ENCODE measurements at places on chromosomes 3 and 15.

DNA sequence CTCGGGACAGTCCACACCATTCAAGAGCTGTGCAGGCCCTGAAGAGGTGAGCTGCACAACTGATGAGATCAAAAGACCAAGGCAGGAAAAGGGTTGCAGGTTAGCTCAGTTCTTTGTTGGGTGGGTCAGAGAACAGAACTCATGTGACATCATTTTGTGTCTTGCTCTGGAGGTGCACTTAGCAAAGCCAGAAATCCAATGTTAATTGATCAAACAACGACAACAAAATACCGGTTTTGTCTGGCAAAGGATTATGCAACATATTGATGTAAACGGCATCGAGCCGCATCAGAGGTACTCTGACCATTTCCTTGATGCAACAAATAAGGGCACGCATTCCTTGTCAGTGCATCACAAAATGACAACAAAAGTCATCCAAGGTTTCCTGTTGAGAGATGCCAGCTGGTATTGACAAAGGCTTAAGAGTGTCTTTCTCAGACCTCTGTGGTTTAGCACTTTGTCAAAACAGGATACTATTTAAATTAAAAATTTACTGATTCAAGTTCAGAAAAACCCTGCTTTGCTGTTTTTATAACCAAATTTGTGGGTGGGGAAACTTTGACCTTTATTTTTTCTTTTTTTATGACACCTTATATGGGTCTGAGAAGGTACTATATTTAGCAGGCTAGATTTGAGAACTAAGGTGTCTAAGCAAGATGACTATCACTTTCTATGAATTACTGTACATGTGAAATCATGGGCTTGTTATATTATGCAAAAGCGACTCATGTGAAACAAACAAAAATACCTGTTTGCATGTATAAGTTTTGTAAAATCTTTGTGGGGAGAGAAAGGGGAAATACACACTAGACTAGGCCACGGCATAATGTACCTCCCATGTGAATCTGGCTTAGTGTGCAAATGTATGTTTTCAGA, 496.1 kb downstream of the FOXP1 start:
- DNase-seq, result no peak

- no peak for DNase-seq
Measured at GRCh38 chr15:69990566-69991421, 106.9 kb downstream of the TLE3 start.

- no peak for DNase-seq
Measured at GRCh38 chr3:152611905-152612304, 223.0 kb upstream of the P2RY1 start.

DNA sequence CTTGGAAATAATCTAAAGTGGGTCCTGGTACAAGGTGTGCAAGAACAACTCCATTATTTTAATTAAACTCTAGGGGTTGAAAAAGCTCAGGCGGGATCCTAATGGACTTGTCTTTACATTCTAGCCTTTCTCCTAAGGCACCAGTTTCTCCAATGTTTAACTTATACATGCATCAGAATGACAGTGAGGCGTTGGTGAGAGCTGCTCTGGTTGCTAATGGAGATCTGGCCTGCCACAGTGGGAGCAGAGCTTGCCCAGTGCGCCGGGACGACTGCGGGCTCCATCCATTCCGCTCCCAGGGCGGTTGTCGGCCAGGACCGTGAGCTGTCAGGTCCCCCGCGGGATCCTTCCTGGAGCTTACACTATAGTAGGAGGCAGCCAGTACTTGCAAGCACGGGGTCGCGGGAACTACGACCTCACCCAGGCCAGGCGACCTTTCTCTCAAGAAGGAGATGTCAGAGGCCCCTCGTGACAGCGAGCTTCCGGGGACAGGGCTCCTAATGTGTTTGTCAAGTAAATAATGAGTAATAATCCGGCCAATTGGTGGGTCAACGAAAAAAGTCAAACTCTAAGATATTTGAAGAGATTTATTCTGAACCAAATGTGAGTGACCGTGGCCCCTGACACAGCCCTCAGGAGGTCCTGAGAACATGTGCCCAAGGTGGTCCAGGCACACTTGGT, 991 bp upstream of the HIGD1A start:
- DNase-seq, result no peak

- no peak for DNase-seq
Measured at GRCh38 chr3:54731732-54732445, 196.0 kb downstream of the LRTM1 start.

GRCh38 chr3:81470524-81471278, 290.7 kb downstream of the GBE1 start:
- DNase-seq, result no peak

DNA sequence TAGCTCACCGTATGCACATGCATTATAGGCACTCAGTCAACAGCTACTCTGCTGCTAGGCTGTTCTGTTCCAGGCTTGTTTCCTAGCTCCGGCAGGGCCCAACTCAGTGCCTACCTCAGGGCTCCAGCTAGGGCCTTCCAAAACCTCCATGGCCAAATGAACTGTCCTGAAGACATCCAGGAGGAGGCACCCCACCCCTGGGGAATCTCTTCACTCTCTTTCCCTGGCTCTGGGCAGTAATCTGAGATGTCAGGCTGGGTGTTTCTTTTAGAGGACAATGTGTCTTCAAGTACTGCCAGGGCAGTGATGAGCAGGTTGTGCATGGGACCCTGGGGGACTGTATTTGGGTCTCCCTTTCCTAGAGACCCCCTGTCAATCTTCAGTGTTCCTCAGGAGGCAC, 38.3 kb upstream of the TPM1 start:
- no peak for DNase-seq

- DNase-seq, result no peak
Measured at GRCh38 chr15:31079519-31079918, 22.0 kb downstream of the TRPM1 start.

DNA sequence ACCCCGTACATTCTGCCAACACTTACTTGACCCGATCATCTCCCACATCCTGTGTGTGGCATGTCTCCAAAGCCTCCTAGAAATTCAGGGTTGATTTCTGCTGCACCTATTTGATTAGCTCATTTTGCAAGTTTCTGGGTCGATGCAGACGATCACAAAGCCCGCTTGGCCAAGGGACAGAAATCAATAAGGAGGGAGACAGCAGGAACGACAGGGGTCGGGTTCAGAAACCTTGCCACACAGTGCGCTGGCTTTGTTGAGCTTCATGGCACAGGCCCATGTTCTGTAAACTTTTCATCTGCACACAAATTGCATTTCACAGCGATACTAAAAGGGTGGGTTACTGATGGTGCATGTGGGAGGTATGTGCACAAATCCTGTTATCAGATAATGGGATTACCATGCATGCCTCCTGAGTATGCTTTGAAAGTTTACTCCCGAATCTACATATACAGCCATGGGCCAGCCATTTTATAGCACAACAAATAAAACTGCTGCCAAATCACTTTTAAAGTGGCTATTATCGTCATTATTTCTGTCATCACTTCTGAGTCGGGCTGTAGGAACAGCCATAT, 95.9 kb upstream of the ATP11B start:
- no peak for DNase-seq

GRCh38 chr3:66372681-66373350, 128.0 kb downstream of the LRIG1 start:
- DNase-seq, result no peak

GRCh38 chr3:125443923-125444322, 68.8 kb upstream of the ZNF148 start:
- no peak for DNase-seq

DNA sequence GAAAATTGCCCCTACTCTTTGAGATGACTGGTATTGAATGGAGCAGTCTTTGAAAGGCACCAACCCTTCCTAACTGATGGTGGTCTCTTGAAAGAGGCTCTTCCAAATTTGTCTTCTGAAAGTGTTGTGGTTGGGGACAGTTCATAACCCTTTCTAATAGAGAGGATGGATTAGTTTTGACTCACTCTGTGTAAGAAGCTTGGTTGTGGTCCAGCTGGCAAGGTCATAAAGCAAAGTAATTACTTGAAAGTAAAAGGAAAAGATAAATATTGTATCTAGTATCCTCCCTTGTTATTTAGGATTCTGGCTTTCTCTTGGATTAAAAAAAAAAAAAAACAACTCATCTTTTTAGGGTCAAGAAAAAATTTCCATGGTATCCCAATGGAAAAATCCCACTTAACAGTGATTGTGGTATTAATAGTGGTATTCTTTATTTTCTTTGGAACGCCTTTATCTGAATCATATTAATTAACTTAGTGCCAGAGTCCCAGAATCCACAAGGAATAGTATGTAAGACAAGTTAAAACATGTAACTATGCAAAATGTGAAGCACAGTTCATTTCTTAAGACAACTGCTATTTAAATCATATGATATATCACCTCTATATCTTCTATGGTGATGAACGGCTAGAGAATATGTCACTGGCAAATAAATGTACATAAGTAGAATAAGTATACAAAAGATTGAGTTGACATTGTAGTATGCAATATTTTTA, 469.3 kb upstream of the CDIN1 start:
- DNase-seq, result no peak

DNA sequence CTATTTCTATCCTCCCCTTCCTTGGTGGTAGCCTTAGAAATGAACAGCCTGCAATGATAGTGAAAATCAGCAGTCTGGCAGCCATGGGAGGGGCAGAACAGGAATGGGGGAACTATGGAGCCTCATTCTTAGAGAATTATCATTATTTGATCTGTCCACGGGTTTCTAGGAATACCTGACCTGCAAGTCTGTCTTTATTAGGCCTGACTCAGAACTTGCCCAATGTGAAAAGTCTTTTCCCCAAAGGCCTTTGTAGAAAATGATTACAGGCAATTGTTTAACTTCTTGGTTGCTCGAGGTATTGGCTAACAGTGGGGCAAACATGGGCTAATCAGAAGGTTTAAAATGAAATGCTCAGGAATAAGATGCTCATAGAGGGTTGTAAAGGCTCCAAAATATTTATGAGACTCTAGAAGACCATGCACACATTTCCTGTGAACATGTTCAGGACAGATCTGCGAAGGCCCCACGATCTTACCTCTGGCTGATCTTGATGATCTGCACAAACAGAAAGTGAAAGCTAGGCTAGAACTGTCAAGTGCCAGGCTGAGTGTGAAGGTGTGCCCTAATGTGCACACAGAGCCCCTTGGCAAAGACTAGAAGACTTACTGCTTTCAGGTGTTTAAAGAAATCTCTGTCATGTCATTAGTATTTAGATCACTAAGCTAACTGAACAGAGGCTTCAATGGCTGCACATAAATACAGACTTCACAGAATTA, 39.6 kb upstream of the LAMP3 start:
- DNase-seq, result no peak

DNA sequence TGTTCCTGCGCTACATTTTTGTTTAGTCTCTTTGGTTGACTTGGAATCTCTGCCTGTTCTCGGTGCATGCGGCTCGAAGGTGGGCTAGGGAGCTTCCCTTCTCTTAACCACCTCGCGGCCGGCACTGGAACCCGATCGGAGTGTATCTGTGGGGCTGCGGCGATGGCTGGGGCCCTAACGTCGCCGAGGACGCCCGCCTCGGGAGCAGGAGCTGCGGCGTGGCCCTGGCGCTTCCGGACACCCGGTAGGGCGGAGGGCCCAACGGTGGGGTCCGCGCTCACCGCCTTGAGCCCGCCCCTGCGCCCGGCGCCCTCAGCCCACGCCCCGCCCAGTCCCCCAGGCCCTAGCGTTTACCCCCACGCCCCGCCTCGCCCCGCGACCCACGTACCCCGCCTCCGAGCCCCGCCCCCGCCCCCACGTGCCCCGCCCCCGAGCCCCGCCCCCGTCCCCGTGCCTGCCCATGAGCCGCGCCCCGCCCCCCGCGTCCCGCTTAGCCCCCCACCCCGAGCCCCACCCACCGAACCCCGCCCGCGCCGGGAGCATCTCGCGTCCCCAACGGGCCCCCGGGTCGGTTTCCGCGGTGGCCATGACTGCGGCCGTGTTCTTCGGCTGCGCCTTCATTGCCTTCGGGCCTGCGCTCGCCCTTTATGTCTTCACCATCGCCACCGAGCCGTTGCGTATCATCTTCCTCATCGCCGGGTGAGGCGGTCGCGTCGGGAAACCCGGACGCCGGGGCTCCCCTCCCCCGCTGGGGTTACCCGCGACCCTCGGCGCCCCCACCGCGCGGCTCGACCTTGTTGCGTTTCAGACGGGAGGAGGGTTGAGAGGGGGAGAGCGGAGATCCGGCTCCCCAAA, at the start of gene APH1B:
TSS of gene APH1B (plus strand) at position 568 of the 855 bp plus-strand sequence. CDS start at position 587, 19 bp downstream.
- DNase-seq, result no peak

DNA sequence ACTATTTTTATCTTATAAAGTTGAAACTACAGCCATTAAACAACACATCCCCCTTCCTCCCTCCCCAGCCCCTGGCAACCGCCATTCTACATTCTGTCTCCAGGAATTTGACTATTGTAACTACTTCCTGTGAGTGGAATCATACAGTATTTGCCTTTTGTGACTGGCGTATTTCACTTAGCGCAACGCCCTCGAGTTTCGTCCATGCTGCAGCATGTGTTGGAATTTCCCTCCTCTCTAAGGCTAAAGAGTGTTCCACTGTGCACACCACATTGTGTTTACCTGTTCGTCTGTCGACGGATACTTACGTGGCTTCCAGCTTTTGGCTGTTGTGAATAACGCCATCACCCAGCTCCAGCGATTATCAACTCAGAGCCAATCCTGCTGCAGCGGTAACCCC, 52.0 kb upstream of the DLG1 start:
- DNase-seq, result no peak

- DNase-seq, result no peak
Measured at GRCh38 chr3:111603679-111604078, 8.5 kb upstream of the ZBED2 start.

DNA sequence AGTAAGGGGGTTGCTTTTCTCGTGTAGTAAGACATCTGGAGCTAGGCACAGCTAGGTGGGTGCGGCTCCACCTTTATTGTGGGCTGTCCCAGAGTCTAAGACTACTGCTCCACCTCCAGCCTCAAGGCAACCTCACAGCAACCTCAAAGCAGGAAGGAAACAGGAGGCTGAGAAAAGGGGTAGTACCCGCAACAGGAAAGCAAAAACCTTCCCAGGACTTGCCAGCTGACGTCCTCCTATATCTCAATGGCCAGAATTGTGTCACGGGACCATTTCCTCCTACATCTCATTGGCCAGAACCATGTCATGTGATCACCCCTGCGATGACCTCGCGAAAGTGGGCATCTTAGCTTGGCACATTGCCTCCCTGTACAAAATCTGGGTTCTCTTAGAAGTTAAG, 4.3 kb upstream of the GPR160 start:
- DNase-seq, result no peak

DNA sequence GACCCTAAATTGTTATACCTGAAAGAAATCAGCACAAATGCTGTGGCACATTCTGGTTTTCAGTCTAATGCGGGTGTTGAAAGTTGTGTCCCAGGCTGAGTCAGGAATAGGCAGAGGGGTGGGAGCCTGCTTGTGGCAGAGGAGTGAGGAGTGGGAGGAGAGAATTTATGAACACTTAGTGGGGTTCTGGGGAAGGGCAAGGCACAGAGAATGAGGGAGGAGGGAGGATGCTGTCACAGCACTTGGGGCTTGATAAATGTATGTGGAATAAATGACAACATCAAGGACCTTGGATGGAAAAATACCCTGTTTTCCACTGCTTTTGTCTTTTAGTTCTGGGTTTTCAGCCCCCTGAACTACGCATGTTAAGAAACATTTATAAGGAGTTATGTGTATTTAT, 49.3 kb downstream of the ZNF621 start:
- no peak for DNase-seq

GRCh38 chr3:68957895-68958294, 25.5 kb upstream of the TAFA4 start:
- DNase-seq, result no peak

GRCh38 chr3:14780927-14781507, 37.7 kb upstream of the FGD5 start:
- DNase-seq, result no peak
